ENCODE measurements at places on chromosomes 7 and 10. TPM values are rescaled to one million over a fixed set of nuclear protein-coding genes. Genes with fewer than 3 reads are reported as not detected.

DNA sequence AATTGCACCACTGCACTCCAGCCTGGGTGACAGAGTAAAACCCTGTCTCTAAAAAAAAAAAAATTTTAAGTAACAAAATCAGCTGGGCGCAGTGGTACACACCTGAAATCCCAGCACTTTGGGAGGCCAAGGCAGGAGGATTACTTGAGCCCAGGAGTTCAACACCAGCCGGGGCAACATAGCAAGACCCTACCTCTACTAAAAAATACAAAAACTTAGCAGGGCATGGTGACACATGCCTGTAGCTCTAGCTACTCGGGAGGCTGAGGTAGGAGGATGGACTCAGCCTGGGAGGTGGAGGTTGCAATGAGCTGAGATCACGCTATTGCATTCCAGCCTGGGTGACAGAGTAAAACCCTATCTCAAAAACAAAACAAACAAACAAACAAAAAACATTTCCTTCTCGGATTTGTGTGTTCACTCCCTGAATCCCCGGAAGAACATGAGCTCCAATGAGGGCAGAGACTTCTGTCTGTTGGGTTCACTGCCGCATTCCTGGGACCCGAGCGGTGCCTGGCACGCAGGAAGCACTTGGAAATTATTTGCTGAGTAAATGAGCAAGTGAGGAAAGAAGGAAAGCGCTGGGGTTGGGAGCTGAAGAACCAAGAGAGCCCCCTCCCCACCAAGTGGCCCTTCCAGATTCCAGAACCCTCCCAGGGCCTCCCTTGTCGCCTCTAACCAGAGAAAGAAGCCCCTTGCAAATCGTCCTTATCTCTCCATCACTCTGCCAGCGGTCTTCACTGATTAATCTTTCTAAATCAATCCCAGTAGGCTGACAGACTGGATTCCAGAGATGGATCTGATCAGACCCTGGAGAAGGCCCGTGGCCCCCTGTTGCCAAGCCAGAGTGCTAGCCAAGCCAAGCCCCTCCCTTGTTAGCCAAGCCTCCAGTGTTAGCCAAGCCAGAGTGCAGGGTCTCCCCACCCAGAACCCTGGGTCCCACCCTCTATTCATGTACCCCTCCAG lies 6.2 kb downstream of the TNRC18 start:
- DNase-seq: no peak

DNA sequence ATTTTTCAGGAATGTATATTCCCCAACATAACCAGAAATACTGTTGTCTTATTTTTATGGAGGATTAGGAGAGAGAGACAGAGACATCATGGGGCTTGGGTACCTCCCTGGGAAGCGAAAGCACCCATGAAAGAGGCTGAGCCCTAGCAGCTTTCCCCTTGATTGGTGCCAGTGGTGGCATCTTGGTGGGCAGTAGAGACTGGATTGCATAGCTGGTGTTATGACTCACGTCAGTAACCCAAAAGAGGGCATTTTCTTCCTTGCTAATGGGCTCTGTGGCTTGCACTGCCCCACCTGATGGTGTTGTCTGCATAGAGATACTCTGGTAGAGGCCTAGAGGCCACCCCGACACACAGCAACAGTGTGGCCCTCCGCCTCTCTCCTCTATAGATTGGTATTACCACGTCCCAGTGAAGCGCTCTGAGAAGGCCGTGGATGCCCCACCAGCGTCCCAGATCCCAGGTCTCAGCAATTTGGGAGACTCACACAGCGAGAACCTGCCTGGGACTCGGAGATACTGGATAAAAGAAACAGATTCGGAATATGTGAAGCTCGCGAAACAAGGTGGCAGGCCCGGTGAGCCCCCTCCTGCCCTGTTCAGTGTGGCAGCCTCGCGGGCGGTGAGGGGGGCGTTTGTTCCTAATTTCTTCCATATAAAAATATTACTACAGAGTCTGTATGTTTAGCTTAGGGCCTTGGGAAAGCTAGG lies 5.8 kb downstream of the C7orf57 start:
- DNase-seq: no peak

DNA sequence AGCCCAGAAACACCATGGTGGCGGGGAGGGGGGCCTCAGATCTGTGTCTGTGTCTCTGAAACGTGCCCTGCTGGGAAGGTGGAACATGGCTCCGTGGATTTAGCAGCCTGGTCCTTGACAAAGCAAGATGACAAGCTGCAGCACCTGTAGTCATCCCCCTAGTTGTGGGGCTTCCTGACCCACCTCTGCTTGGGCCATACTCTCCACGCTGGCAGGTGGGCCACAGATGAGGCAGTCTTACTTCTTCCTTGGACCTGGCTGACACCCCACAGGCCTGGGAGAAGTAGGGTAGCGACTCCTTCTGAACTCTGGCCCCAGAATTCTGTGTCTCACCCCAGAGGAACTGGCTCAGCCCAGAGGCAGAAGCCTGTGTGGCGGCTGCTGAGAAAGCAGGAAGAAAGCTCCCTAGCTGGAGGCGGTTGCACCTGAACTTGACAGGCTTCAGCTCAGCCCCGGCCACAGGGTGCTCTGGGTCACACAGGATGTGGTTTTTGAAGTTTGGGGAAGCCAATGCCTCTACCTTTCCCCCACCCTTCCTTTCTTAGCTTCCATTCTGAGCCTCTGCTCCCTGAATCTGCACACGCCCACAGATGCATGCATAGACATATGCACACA lies 113.9 kb downstream of the ABLIM1 start:
- DNase-seq: peak; percentile 89

GRCh38 chr10:53570221-53570620 lies 797.6 kb upstream of the MBL2 start:
- no peak for DNase-seq

DNA sequence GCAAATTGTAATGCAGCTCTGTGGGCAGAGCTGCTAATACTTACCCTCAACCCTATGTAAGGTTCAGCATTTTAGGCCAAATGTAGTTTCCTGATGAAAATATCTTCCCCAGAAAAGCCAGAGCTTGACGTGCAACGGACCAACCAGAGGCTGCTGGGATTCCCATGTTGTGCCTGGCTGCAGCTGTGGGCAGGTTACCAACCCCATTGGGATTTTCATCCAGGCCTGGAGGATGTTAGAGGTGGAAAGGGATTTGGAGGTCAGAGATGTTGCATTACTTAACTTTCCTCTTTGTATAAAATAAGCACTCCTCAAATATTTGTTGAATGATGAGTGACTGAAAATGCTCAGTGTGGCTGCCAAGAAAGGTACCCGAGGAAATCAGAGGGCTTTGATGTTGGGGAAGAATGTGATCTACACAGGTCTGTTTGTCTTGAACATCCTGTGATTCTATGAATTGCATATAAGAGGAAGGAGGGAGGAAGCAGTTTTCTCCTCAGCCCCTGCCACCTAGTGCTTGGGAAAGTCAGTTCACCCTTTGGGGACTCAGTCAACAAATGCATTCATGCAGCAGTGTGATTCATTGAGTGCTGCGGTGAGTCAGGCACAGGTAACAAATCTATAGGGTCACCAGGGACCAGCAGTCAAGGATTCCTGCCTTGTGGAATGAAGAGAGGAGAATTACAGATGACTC lies 487.2 kb downstream of the RPS24 start:
- peak; percentile 46 for DNase-seq

GRCh38 chr7:31119249-31119648 lies 67.1 kb downstream of the ADCYAP1R1 start:
- DNase-seq: no peak

GRCh38 chr7:84144480-84144879 lies 50.1 kb downstream of the SEMA3A start:
- DNase-seq: no peak

- DNase-seq: no peak
Observed at GRCh38 chr10:106874604-106874889, 290.0 kb downstream of the SORCS1 start.

DNA sequence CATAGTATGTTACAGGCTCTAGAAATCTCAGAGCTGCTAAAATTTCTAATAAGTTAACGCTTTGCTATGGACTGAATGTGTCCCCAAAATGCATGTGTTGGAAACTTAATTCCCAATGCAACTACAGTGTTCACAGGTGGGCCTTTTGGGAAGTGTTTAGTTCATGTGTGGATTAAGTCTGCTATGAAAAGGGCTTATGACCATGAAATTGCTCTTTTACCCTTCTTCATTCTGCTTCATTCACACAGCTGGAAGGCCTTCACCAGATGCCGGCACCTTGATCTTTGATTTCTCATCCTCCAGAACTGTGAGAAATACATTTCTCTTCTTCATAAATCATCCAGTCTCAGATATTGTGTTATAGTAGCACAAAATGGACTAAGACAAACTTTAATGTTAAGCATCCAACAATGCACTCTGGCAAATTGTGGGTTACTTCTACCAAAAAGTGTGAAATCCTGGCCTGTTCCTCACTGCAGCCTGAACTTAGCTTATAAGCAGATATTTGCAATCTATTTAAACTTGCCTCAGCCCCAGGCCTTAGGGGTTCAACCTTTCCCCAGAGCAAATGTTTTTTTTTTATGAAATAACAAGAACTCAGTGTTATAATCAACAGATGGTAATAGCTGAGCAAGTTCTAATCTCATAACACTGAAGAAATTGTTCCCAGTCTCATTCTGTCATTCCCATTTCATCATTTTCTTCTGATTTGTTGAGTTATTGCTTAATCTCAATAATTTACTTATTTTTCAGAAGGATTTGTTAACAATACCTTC lies 523.6 kb downstream of the KIF20B start:
- no peak for DNase-seq

DNA sequence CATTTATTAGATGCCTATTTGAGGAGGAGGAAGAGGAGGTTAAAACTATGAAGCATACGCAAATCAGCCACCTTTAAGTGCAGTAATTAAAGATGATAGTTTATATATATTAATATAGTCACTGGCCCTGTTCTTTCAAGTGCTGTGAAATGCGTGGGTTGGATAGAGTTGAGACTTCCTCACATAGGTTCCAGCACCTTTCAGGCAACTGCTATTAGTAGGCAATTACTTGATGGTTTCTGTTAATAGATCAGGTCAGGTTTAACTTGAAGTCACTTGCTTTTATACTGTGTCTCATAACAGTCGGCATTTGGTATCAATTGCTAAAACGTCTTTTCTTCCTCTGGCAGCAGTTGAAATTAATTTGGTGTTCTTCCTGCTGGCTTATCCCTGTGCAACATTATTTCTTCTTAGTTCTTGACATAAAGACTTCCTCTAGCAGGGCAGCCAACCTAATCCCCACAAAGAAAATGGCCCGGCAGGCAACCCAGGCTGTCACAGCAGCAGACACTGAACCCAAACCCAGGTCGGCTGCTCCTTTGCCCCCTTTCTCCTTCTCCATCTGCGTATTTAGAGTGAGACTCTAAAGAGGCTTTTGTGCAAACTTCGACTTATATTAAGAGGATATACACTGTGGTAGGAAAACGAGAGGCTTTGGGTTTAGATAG lies 35.3 kb upstream of the BET1 start:
- no peak for DNase-seq

DNA sequence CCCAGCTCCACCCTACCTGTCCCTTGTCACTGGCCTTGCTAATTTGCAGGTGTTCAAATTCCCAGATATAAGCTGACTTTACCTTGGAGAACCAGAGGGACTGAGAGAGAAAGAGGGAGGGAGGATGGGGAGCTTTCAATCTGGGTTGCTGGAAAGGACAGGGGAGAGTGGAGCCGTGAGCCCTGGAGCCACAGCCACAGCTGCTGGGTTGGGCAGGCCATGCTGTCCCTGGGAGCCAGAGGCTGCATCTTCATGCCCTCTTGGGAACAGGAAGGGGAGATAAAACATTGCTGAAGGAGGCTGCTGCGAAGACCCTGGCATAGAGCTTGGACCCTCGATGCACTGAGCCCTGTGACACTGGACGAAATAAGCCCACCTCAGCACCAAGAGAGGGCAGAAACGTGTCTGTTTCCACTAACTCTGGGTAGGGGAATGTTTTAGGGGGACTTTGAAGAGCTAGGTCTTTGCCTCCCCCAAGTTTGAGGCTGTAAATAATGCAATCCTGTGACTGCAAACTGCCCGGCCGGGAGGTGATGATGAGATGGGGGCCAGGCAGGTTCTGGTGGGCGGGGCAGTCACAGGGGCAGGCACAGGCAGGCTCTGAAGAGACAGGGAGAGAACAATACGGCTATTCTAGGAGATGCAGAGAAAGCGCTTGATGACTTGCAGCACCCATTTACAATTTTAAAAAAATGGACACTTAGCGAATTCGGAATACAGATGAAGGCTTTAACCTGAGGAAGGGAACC lies 5.8 kb upstream of the JAKMIP3 start:
- no peak for DNase-seq

GRCh38 chr7:125326666-125327255 lies 397.1 kb upstream of the POT1 start:
- no peak for DNase-seq

DNA sequence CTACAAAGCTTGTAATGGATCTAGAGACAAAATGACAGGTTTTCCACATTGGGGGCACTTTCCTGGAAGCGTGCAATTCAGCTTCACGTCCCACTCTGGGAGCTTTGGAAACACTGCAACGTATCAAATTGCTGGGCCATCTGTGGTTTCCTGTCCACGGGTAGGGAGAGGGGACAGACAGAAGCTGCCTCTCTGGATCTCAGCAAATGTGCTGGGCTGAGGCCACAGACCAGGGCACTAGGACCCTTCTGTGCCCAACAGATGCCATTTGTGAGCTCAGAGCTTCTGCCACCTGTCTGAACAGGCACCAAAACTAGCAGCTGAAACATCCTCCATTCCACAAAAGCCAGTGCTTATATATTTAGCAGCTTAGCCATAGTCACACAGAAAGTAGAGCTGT lies 40.9 kb upstream of the FRMD4A start:
- no peak for DNase-seq

GRCh38 chr10:61837755-61838171 lies 63.7 kb upstream of the ARID5B start:
- DNase-seq: no peak

DNA sequence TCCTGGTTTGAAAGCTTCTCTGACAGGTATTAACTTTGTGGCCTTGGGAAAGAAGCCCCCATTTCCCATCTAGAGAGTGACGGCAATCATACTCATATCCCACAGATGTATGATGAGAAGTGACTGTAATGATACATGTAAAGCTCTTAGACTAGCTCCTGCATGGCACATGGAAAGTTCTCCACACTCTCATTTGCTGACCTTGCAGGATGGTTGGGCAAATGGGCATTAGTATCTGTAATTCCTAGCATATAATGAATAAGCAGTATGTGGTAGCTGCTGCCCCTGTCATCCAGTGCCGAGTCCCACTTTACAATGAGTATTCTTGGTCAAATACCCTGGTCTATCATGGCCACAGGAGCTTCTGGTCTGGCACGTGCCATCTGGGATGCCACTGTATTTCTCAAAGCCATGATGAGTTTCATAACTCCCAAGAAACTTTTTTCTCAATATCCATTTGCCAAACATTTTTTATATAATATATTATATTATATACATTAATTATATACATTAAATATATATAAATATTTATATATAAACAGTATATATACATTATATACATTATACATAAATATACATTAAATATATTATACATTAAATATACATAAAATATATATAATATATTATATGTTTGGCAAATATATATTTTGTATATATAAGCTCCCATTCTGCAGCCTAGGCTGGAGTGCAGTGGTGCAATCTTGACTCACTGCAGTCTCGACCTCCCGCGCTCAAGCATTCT lies 106.5 kb upstream of the FZD1 start:
- no peak for DNase-seq

- DNase-seq: no peak
Observed at GRCh38 chr10:132810807-132811700, 25.1 kb upstream of the NKX6-2 start.

GRCh38 chr10:116312548-116312947 lies 11.7 kb upstream of the CCDC172 start:
- no peak for DNase-seq

- no peak for DNase-seq
Observed at GRCh38 chr7:47602272-47603004, 20.5 kb upstream of the TNS3 start.

The GPRIN2 gene
- total RNA-seq: not detected

The PSMC2 gene
- 165 TPM for total RNA-seq

The AMZ1 gene
- total RNA-seq: 0.83 TPM

The ADAM12 gene
- total RNA-seq: 0.36 TPM

The SPDYE11 gene
- not detected for total RNA-seq

The GHRHR gene
- total RNA-seq: not detected

All from activated CD4-positive, alpha-beta memory T cell treated with anti-CD3 and anti-CD28 coated beads for 36 hours (primary cell).